DMS53 (cell line): ENCODE measurements at places on chromosomes 1 and 21.
A peak's percentile ranks its signal among the peaks of the same experiment; 100 is the strongest.

DNA sequence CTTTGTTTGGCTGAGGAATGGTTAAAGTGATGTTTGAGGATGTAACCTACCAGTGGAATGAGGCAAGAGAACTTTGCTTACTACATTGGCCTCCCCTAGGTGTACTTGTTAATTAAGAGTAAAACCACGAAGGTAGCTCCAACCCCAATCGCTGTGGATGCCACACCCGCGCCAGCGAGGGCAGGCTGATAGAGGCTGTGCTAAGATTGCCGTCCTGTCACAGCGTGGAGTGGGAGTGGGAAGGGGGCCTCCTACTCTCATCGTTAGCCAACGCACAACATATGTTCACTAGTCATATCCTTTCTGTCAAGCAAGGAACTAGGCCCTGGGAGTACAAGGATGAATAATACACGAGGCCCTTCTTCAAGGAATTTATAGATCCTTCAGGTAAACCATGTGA lies 99.6 kb downstream of the RUNX1 start:
- no peak for DNase-seq

GRCh38 chr1:209858561-209859103 lies 30.9 kb downstream of the UTP25 start:
- DNase-seq = no peak

DNA sequence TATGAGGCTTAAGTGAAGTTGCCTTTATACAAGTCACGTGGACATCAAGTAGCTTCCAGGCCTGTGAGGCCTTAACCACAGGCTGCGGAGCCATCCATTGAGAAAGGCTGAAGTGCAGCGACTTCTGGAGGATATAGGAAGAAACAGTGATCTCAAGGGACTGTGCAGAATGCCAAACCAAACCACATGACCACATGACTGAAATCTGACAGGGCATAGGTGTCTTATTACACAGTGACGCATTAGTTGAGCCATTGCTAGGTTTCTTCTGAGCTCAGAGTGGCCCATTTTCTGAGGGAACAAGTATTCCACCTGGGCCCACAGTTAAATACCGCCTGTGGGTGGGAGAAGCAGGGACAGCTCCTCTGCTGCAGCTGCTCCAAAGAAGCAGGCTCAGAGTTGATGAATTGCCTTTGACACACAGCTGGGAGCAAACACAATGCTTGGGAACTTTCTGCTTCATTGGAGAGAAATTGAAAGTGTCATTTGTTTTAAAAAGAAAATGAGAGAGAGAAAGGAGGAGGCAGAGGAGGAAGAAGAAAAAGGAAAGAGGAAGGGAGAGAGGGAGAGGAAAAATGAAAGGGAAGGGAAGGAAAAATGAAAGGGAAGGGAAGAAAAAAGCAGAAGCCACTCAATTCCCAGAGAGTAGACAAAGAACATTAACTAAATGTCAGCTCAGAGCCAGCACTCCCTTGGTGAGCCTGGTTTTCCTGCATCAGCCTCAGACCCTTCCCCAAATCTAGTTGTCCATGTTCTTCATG lies 94.4 kb downstream of the COLGALT2 start:
- DNase-seq = peak; percentile 29

- DNase-seq = peak; percentile 57
These were observed 123.6 kb upstream of the B3GALT2 start for GRCh38 chr1:193309936-193310475.

GRCh38 chr21:32015461-32016139 lies 142.8 kb downstream of the HUNK start:
- no peak for DNase-seq

- DNase-seq = no peak
These were observed 127.4 kb downstream of the DHRS3 start for GRCh38 chr1:12490532-12491142.

DNA sequence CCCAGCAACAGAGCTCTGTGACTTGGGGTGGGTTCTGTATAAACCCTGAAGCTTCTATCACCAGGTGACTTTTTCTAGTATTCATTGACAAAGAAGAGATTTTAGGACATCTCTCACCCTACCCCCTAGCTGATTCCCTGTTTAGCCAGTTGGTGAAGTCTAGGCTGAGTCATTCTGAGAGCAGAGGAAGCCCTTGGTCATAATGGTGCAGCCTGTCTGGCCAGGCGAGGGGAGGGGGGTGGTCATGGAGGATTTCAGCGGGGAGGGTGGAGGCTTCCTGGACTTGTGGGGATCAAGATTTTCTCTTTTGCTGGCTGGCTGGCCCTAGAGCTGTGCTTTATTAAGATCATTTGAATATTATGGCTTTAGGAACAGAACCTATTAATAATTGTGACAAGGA lies 262.6 kb downstream of the CAMTA1 start:
- DNase-seq = no peak

GRCh38 chr1:88466011-88466410 lies 218.1 kb upstream of the PKN2 start:
- DNase-seq = no peak

DNA sequence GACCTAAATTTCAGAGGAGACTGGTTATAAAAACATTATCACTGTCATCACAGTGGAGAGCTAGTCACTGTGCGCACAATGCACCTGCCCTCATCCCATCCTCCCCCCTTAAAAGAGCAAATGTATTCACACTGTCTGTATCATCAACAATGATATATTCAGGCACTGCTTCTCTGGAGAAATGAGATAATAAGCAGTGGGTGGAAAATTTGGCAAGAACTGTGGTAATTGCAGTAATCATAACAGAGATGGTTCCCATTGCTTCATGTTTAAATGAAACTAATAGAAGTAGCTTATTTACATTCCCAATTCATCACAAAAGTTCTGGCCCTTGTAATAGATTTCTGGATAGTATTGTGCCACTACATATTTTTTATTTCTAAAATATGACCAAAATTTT lies 867.4 kb upstream of the ADGRL2 start:
- no peak for DNase-seq

DNA sequence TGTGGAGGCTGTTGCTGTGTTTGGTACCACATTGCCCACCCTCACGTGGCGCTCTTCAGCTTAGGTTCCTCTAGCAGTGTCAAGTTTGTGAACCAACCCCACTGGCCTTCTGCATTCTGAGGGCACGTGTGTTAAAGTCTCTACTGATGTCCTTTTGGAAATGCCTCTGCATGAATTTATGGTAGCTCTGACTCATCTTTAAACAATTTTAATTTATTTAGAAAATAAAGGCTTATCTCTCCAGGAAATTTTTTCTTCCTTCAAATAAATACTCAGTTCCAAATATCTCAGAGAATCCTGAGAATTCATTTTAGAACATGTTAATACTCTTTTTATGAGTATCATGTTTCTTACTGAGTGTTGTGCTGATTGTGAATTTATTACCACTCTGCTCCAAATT lies 5.5 kb downstream of the CD1D start:
- no peak for DNase-seq

GRCh38 chr1:31691951-31692350 lies 11.9 kb downstream of the COL16A1 start:
- no peak for DNase-seq

DNA sequence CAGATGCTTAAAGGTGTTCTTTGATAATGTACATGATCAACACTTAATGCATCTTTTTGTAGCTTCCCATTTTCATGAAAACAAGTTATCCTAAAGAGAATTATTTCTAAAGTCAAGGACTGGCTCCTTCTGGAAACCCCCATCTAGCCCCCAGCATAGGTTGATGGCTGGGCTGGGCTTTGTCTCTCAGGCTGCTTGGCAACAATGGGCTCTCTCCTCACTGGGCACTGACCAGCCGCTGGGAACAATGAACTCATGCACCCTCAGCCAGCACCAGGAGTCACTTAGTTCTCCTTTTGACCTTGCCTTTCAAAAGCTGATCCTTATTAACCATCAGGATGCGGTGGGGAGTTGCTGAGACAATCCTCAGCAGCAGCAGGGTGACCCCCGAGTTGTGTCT lies 293.0 kb upstream of the PLXNA2 start:
- no peak for DNase-seq

GRCh38 chr1:119000371-119001180 lies 12.4 kb upstream of the TBX15 start:
- DNase-seq = peak; percentile 24

- peak; percentile 64 for DNase-seq
These were observed 14.3 kb downstream of the KANK4 start for GRCh38 chr1:62304975-62305374.

DNA sequence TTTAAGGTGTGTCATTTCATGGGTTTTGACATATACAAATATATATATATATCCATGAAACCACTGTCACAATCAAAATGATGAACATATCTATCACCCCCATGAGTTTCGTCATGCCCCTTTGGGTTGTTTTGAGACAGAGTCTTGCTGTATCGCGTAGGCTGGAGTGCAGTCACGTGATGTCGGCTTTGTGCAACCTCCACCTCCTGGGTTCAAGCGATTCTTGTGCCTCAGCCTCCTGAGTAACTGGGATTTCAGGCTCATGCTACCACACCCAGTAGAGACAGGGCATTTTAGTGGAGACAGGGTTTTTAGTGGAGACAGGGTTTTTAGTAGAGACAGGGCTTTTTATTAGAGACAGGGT lies 8.0 kb downstream of the HJV start:
- DNase-seq = no peak

- DNase-seq = peak; percentile 68
These were observed 64.0 kb downstream of the ADARB1 start for GRCh38 chr21:45138199-45139002.

DNA sequence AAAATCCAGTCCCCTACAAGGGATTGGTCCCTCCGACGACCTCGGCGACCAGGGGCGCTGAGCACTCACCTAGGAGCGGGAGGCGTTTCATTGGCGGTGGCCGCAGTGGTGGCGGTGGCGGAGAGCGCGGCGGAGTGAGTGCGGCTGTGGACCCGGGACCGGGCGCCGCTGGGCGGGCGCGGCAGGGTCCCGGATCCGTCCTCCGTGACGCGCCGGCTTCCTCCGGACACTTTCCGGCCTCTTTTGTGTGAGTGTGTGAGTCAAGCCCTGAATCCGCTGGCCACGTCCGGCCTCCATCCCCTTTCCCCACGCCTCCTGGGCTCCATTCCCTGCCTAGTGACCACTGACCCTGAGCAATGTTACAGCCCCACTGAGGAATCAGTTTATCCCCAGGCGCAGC lies at the start of gene ADGRL4:
Gene ADGRL4, minus strand, starts transcription at position 167 of the 400 bp plus-strand sequence. Its CDS starts 76 bp downstream, at position 91.
- no peak for DNase-seq

DNA sequence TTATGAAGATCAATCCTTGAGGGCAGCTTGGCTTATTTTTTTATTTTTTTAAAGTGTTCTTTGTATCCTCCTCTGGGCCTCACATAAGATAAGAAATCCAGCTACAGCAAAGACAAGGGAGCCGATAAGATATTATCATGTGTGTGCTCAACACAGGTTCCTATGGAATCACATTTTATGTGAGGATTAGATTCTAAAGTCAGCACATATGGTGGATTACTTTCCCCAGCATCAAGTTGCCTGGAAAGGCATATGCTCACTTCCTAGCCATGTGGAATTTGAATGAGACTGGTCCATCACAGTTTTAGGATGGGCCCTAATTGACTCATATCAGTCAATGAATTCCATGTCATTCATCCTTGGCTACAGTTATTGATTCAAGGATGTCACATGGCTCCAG lies 456.9 kb upstream of the LRRC7 start:
- DNase-seq = no peak

- DNase-seq = peak; percentile 62
These were observed 1.5 kb upstream of the ARHGEF11 start for GRCh38 chr1:157047062-157047410.

- no peak for DNase-seq
These were observed 50.6 kb downstream of the WDR64 start for GRCh38 chr1:241702442-241703373.

GRCh38 chr1:200627575-200628222 lies 7.1 kb upstream of the KIF14 start:
- DNase-seq = no peak

- peak; percentile 44 for DNase-seq
These were observed 15.3 kb downstream of the AGPAT3 start for GRCh38 chr21:43880111-43880985.

GRCh38 chr1:109891930-109892329 lies 18.7 kb upstream of the CSF1 start:
- peak; percentile 60 for DNase-seq

- DNase-seq = no peak
These were observed 85.3 kb downstream of the SPAG17 start for GRCh38 chr1:118099686-118100085.

DNA sequence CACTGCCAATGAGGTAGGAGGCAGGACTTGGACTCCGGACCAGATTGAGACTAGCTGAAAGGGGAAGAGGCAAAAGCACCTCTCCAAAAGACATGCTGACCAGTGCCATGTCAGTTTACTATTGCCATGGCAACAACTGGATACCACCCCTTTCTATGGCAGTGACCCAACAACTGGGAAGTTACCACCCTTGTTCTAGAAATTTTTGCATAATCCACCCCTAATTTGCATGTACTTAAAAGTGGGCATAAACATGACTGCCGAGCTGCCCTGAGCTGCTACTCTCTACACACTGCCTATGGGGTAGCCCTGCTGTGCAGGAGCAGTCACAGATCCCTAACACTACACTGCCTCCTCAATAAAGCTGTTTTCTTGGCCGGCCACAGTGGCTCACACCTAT lies 19.0 kb upstream of the SLC6A9 start:
- no peak for DNase-seq

DNA sequence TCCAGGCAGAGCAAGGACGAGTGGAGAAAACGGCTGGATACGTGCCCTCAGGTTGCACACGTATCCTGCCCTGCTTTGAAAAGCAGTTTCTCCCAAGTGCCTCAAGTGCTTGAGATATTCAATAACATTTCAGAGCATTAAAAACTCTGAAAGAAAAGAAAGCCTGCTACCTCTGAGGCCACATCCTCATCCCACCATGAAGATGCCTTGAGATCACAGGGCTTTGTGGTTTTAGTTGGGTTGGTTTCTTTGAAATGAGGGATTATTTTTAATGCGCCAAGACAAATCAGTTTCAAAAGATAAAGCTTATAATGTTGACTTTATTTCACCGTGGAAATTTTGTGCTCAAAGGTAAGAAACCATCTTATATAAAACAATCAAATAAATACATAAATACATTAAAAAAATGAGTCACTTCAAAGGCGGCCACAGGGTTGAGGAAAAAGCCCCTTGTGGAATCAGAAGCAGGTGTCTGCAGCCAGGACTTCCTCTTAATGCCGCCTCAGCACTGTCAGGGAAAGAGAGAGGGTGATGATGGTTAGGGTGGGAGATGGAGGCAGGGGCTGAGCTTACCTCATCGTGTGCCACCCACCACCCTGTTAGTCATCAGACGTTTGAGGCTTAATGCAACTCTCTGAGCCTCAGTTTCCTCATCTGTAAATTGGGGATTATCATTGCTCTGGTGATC lies 1.4 kb downstream of the NPPB start:
- no peak for DNase-seq

DNA sequence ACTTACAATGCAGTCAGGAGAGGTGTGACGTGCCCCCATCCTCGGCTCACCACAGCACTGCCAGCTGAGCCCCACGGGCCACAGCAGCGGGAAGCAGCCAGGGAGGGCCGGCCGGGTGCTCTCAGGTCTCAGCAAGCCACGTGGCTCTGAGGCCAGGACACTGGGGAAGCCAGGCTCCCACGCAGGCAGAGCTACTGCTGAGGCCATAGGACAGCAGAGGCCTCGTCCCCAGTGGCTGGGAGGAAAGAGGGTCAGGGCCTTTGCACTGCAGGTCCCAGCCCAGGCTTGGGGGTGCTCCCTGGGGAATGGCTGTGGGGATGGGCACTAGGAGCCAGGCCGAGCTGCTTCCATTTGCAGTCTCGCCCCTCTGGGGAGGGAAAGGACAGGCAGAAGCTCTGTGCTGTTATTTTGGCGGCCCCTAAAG lies 5.8 kb downstream of the LRRC47 start:
- DNase-seq = no peak

- no peak for DNase-seq
These were observed 13.3 kb downstream of the TGFBR3 start for GRCh38 chr1:91872559-91873081.

GRCh38 chr1:109959974-109960744 lies 24.4 kb upstream of the AHCYL1 start:
- peak; percentile 93 for DNase-seq
